Activated CD4-positive, CD25-positive, alpha-beta regulatory T cell treated with anti-CD3 and anti-CD28 coated beads, Interleukin-2, amount 50 U/mL, for 16 hours (primary cell): ENCODE measurements at places on chromosomes 11 and 22.
A peak's percentile ranks its signal among the peaks of the same experiment; 100 is the strongest.

GRCh38 chr11:57546869-57547475 is 9.6 kb downstream of the SMTNL1 start:
- DNase-seq, result no peak

DNA sequence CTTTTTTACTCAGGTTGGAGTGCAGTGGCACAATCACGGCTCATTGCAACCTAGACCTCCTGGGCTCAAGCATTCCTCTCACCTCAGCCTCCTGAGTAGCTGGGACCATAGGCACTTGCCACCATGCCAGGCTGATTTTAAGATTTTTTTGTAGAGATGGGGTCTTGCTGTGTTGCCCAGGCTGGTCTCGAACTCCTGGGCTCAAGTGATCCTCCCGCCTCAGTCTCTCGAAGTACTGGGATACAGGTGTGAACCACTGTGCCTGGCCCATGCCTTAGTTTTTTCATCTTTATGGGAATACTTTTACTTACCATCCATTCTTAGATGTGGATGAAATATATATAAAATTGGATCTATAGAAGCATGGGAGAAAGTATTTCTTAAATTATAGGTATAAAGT is 5.2 kb downstream of the PACS1 start:
- no peak for DNase-seq

- no peak for DNase-seq
These were observed 69.1 kb downstream of the FCHSD2 start for GRCh38 chr11:73072935-73073481.

GRCh38 chr11:102792604-102793003 is 5.4 kb downstream of the MMP1 start:
- no peak for DNase-seq

GRCh38 chr11:7515447-7515886 is 1.7 kb downstream of the PPFIBP2 start:
- DNase-seq, result no peak

DNA sequence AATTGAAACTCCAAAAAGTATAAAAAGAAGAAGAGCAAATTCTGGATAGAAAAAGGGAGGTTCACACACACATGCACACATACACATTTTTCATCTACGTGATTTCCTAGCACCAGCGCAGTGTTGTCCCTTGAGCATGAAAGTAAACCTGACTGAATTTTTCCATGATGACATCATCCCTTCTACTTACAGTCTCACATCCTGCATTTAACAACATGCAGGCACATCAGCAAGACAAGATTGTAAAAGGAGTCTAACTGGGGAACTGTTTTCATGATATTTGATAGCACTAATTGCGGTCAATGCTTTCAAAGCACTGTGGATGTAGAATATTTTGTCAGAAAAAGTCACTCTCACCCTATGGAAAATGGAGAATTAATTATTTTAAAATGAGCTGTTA is 36.6 kb downstream of the GAS2 start:
- no peak for DNase-seq

DNA sequence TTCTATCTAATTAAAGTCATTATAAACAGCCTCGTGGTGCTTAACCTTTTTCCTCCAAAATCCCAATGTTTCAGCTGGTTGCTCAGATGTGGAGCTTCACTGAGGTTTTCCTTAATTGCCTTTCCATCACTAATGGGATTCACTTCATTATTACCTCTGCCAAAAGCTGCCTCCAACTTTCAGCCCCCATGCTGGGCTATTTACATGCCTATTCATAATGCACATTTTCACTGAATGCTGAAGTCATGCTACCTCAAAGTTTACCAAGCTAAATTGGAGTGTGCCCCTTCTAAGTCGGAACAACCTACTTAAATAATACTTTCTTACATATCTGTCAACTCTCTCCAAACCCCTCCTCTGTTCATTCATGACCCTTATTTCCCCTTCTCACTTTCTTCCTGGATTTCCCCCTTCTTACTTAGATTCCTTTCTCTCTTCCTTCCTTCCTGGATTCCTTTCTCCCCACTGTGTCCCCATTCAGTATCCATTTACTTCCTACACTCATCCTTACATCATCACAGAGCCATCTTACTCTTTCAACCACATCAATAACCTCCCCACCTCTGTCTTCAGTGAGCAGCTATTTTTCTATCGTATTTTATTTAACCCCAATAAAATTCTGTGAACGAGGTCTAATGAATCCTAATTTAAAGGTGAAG is 887.3 kb upstream of the TENM4 start:
- no peak for DNase-seq

DNA sequence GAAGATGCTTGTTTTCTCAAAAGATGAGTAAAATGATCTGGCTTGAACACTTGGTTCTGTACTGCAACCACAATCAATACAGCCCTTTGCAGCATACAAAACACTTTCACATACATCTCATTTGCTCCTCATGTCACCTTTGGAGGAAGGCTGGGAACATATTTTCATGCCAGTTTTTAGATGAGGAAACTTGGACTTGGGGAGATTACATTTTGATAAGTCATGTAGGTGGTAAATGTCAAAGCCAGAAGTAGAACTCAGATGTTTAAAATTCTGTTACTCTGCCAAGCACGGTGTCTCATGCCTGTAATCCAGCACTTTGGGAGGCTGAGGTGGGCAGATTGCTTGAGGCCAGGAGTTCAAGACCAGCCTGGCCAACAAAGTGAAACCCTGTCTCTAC is 121.8 kb downstream of the MICAL2 start:
- DNase-seq, result no peak

DNA sequence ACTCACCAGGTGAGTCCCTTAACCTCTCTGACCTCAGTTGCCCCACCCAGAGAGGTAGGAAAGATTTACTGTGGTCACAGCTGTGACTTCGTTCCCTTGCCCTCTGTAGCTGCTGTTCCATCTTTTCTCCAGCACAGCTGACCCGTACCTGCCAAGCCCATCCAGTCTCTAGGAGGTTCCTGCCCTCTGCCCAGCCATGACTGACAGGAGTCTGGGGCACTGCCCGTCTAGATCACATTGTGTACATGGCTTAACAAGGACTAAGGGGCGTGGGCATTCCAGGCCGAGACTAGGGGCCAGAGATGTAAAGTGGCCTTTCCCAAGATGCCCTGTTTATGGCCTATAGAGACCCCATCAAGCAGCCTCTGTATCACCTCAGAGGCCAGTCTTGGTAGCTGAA is 132.0 kb downstream of the PARVA start:
- no peak for DNase-seq

DNA sequence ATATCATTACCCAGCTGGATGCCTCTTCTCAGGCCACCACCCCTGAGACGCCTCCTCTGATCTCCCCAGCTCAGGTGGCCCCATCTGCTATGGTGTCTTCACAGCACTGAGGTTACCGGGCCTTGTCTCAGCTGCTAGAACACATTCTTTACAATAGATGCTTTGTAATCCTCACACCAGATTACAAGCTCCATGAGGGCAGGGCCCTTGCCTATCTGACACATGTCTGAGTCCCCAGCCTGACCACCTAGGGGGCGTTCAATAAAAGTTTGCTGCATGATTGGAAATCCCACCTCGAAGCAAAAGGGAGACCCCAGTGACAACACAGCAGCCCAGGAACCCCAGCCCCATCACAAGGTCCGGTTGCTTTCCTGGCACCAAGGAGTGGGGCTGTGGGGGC is 2.0 kb downstream of the MACROD1 start:
- no peak for DNase-seq

DNA sequence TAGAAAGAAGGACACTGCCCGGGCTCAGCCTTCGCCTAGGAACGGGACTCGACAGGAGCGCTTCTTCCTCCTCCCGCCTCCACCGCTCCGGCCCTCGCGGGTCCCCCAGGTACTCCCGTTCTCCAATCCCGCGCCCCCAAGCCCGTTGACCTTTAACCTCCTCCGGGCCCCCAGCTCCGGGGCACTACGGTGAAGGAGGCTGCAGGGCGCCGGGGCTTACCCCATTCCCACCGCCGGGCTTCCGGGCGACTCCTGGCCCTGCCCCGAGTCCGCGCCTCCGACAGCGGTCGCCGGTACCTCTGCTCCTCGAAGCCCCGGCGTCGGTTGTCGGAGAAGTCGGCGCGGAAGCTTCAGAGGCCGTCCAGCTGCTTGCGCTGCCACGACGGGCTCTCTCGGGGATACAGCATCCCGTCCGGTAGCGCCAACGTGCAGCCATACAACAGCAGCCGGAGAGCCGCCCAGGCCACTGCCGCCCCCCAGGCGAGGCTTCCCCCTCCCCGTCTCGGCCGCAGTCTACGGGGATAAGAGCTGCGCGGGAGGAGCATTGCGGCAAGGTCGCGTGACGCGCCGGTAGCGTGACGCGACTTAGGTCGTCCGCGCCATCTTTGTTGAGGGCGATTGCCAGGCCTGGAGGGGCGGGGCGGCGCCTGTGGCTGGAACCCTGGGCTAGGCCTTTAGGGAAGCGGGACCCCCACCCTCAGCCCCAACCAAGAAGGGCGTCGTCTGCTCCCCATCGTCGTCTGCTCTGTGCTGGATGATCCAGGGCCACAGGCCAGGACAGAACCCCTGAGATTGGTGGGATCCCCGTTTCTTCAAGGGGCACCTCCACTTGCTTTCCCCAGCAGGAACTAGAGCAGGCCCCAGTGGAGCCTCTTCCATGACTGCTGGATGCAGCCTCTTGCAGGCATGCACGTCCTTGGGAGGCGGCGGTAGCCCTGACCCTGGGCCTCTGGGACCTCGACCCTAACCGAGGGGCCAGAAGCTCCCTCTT is 26.3 kb downstream of the RGL4 start:
- peak; percentile 61 for DNase-seq

- DNase-seq, result no peak
These were observed 12.0 kb downstream of the PPARA start for GRCh38 chr22:46162285-46162684.

DNA sequence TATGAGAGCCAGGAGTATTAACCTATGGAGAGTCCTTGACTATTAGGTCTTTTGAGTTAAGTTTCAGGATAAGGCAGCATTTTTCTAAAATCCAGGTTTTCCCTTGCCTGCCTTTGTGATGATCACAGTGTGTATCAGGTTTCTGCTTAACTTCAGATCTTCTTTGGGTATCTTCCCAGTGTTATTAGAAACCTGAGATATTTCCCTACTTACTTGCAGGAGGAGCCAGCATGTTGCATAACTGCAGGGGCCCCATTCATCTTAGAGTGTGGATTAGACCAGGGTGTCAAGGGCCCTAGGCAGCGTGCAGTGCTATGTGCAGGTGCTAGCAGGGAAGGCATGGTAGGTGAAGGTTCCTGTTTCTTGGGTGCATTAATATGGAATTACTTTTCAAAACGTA is 69.5 kb downstream of the ZNRF3 start:
- no peak for DNase-seq

DNA sequence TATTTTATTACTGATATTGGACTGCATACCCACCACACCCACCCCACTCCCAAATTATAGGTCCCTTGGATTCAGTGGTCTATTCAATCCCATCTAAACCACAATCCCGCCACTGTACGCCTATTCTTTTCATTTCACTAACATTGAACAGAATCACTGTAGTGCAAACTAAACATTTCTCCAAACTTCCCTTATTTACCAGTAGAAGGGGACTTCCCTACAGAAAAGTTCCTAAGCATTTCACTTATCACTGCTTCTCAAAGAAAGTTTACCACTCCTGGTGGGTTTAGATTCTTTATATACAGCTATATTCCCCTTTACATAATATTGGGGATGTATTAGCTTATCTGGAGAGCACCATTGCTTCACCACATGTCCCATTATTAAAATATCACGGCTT is 29.3 kb downstream of the OR8B12 start:
- DNase-seq, result no peak

DNA sequence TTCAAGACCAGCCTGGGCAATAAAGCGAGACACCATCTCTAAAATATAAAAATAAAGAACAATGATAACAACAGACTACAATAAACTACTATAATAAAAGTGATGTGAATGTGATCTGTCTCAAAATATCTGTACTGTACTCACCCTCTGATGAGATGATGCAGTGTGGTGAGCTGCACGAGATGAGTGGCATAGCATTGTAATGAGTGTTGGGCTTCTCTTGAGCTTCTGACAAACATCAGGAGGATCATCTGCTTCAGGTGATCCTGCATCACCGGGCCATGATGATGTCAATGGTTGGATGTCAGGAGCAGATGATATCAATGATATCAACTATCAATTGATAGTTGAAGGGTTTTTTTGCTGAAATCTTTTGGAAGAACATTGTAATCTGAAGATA is 52.4 kb upstream of the INCENP start:
- DNase-seq, result no peak

- no peak for DNase-seq
These were observed 943.9 kb downstream of the OPCML start for GRCh38 chr11:132588366-132588765.

DNA sequence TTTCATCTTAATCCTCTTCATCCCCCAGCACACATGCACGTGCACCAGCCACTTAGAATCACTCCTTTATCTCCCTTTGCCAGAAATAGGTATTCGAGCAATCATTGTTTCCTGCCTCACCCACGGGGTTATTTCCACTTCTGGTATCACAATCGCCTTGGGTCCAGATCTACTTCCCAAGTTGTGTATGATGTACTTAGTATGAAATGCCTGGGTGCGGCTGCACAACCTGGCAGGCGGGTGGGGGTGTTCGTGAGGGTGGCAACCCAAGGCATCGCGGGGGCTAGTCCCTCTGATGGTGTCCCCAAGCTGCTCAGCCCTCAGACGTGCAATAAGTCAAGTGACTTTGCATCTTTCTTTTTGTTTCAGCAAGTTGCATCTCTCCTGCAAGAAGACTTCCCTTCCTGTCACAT is 475.6 kb downstream of the MIAT start:
- DNase-seq, result no peak

DNA sequence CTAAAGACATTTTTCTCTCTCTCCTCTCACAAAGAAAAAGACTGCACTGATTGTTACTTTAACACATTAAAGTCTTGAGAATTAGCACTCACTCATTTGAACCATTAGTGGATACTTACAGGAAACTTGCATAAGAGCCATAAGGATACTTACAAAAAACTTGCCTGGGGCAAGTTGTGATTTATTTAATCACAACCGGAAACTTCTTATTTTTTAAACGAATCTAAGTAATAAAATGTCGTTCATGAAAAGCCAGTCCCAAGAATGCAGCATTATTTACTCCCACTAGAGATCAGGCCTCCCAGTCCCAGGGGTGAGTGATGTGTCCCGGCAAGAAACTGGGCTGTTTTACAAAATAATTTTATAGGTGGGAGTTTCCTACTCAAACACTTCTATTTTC is 59.3 kb upstream of the TTC12 start:
- no peak for DNase-seq

DNA sequence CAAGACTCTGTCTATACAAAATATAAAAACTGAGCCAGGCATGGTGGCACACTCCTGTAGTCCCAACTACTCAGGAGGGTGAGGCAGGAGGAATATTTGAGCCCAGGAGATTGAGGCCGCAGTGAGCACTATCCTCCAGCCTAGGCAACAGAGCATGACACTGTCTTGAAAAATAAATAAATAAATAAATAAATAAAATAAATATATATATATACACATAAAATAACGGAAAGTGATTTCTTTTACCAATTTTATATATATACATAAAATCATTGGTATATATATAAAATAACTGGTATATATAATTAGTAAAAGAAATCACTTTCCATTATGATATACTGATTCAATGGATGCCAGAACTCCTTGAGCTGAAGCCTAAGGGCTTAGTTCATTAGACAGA is 91.8 kb downstream of the MRTFA start:
- no peak for DNase-seq

GRCh38 chr11:60923326-60923725 is 934 bp upstream of the TMEM132A start:
- DNase-seq, result no peak
